Thyroid gland (tissue), 4 donors: ENCODE measurements at places on chromosomes 11 and 22.
A peak's percentile ranks its signal among the peaks of the same experiment; 100 is the strongest.

GRCh38 chr11:80118073-80118472 lies 677.2 kb upstream of the TENM4 start:
- H3K4me1 ChIP-seq, result no peaks in the 10 kb centered on the region
- no peaks in the 10 kb centered on the region for H3K27me3 ChIP-seq
- no peak overlapping the region for H3K27ac ChIP-seq
- H3K36me3 ChIP-seq, result no peaks in the 10 kb centered on the region
- no peak for DNase-seq

GRCh38 chr11:65381716-65382032 lies 772 bp downstream of the SLC25A45 start:
- H3K4me1 ChIP-seq, result peaks cover 23% of the 10 kb centered on the region
- H3K4me3 ChIP-seq, result no peak overlapping the region
- no peak for DNase-seq
- H3K27ac ChIP-seq, result peak overlapping the region; percentile 98

- peaks cover 24% of the 10 kb centered on the region for H3K4me1 ChIP-seq
- no peaks in the 10 kb centered on the region for H3K36me3 ChIP-seq
- H3K27ac ChIP-seq, result no peak overlapping the region
- no peak overlapping the region for H3K4me3 ChIP-seq
- H3K27me3 ChIP-seq, result no peaks in the 10 kb centered on the region
Observed at GRCh38 chr11:126317432-126317755, 13.5 kb downstream of the DCPS start.

- H3K4me1 ChIP-seq, result peaks cover 22% of the 10 kb centered on the region
- peak overlapping the region; percentile 10 for H3K27ac ChIP-seq
- no peak overlapping the region for H3K4me3 ChIP-seq
- H3K36me3 ChIP-seq, result no peaks in the 10 kb centered on the region
Observed at GRCh38 chr11:96075532-96075959, 151.6 kb upstream of the MTMR2 start.

GRCh38 chr11:76836613-76837291 lies 24.0 kb upstream of the ACER3 start:
- H3K4me1 ChIP-seq, result no peaks in the 10 kb centered on the region
- H3K4me3 ChIP-seq, result no peak overlapping the region
- H3K27me3 ChIP-seq, result no peaks in the 10 kb centered on the region

GRCh38 chr11:87967459-87967858 lies 207.8 kb downstream of the RAB38 start:
- no peaks in the 10 kb centered on the region for H3K27me3 ChIP-seq
- H3K4me1 ChIP-seq, result no peaks in the 10 kb centered on the region
- DNase-seq, result no peak
- H3K27ac ChIP-seq, result no peak overlapping the region
- no peak overlapping the region for H3K4me3 ChIP-seq
